Activated T-helper 1 cell treated with anti-CD3 and anti-CD28 coated beads, Interleukin-12 subunit alpha, Interleukin-12 subunit beta, Interleukin-2, Interleukin-4 antibody, amounts not matched to agents 30 ng/mL and 10 ng/mL and 1 ng/mL, durations not matched to agents 14 hours and 24 hours and 36 hours (primary cell): ENCODE measurements at places on chromosomes 16 and 17. TPM values are rescaled to one million over a fixed set of nuclear protein-coding genes. Genes with fewer than 3 reads are reported as not detected.

Gene GNG13
- not detected in 2 replicates for total RNA-seq

GRCh38 chr16:57688487-57688986, 6.1 kb upstream of the DRC7 start:
- H3K36me3 ChIP-seq: peaks cover 1% of the 10 kb centered on the region
- DNase-seq: no peak
- H3K4me1 ChIP-seq: peaks cover 29% of the 10 kb centered on the region
- peaks cover 2% of the 10 kb centered on the region for H3K27me3 ChIP-seq

DNA sequence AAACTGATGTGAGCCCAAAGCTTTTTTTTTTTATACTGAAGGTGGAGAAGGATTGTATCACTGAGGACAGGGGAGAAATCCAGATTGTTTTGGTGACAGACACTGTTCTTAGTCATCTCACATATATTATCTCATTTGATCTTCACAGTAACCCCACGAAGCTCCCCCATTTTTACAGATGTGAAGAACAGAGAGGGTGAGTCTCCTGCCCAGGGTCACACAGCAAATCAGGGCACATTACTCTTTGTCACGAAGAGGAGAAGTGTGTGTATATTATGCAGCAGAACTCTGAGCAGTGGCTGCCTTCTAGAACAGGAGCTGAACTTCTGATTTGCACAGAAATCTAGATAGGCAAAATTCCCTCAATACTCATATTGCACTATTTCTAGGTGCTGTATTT, 504.3 kb downstream of the XYLT1 start:
- H3K4me3 ChIP-seq: no peak overlapping the region
- no peak overlapping the region for H3K27ac ChIP-seq
- H3K27me3 ChIP-seq: peaks cover 5% of the 10 kb centered on the region
- no peaks in the 10 kb centered on the region for H3K4me1 ChIP-seq

- no peak overlapping the region for H3K4me3 ChIP-seq
- DNase-seq: no peak
- peaks cover 21% of the 10 kb centered on the region for H3K27me3 ChIP-seq
Measured at GRCh38 chr17:38617074-38617860, 11.5 kb upstream of the SRCIN1 start.
